Astrocyte (in vitro differentiated cells and primary cell): ENCODE measurements at places on chromosomes 11 and 22. TPM values are rescaled to one million over a fixed set of nuclear protein-coding genes. Genes with fewer than 3 reads are reported as not detected.

DNA sequence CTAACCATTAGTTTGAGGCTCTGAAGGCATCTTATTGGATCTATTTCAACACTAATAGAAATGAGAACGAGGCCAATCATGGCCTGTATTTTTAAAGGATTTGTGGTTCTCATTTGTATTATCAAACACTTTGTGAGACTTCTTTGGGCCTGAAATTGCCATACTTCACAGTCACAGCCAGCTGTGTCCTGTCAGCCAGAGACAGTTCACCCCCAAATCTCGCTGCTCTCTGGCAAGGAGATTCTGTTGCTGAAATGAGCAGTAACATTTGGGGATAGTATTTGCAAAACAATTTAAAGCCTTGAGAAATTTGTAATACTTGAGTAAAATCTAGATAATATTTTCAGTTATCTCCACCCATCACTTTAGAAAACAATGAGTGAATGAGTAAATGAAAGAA, 26.9 kb upstream of the TENM4 start:
- no peak overlapping the region for H3K27ac ChIP-seq
- DNase-seq: no peak
- no peak overlapping the region for H3K4me3 ChIP-seq
- no peaks in the 10 kb centered on the region for H3K4me1 ChIP-seq
- no peaks in the 10 kb centered on the region for H3K36me3 ChIP-seq

DNA sequence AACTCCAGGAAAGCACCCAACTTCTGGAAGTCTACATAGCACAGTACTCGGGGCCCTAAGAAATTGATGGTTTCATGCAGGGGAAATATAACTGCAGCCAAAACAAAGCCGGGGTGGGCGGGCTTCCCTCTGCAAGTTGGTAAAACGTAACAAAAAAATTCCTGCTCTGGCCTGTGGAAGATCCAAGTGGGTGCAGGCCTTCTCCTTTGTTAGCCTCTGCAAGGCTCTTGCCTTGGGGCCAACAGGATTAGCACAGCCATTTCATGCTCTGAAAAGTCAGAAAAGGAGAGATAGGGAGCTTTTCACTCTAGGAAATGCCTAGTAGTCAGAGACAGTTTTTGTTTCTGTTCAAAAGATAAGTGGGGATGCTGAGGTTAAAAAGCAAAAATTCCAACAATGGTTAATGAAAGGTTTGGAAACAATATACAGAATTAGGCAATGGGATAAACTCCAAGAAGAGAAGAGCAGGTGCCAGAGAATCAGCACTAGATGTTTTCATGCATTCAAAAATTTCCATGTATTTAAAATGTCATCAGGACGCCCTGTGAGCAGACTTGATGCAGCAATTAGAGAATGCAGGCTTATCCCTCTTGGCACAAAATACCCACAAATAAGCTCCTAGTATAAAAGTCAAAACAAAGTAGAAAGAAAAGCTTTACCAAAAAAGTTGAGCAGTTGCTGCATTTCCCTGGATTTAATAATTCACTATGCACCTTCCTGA, 72.3 kb upstream of the CHRM4 start:
- H3K27me3 ChIP-seq: no peaks in the 10 kb centered on the region
- H3K27ac ChIP-seq: no peak overlapping the region
- H3K4me1 ChIP-seq: no peaks in the 10 kb centered on the region
- no peaks in the 10 kb centered on the region for H3K36me3 ChIP-seq

- H3K36me3 ChIP-seq: peaks cover 7% of the 10 kb centered on the region
- no peak for DNase-seq
- H3K27me3 ChIP-seq: no peaks in the 10 kb centered on the region
Observed at GRCh38 chr22:40453671-40454070, 83.3 kb downstream of the SGSM3 start.

- H3K36me3 ChIP-seq: no peaks in the 10 kb centered on the region
- peaks cover 6% of the 10 kb centered on the region for H3K27me3 ChIP-seq
- H3K4me3 ChIP-seq: no peak overlapping the region
- H3K27ac ChIP-seq: no peak overlapping the region
- peaks cover 9% of the 10 kb centered on the region for H3K4me1 ChIP-seq
Observed at GRCh38 chr11:95254716-95255115, 23.7 kb upstream of the SESN3 start.

GRCh38 chr11:33449798-33450197, 192.6 kb downstream of the HIPK3 start:
- H3K27ac ChIP-seq: peak overlapping the region; percentile 52
- H3K27me3 ChIP-seq: no peaks in the 10 kb centered on the region
- peaks cover 59% of the 10 kb centered on the region for H3K4me1 ChIP-seq
- H3K4me3 ChIP-seq: no peak overlapping the region
- no peaks in the 10 kb centered on the region for H3K36me3 ChIP-seq
- DNase-seq: peak; percentile 88

- H3K36me3 ChIP-seq: peaks cover 31% of the 10 kb centered on the region
- no peaks in the 10 kb centered on the region for H3K4me1 ChIP-seq
Observed at GRCh38 chr11:46322759-46323158, 24.5 kb upstream of the DGKZ start.

GRCh38 chr11:42770444-42771065, 541.2 kb upstream of the API5 start:
- H3K4me1 ChIP-seq: no peaks in the 10 kb centered on the region
- no peaks in the 10 kb centered on the region for H3K27me3 ChIP-seq

DNA sequence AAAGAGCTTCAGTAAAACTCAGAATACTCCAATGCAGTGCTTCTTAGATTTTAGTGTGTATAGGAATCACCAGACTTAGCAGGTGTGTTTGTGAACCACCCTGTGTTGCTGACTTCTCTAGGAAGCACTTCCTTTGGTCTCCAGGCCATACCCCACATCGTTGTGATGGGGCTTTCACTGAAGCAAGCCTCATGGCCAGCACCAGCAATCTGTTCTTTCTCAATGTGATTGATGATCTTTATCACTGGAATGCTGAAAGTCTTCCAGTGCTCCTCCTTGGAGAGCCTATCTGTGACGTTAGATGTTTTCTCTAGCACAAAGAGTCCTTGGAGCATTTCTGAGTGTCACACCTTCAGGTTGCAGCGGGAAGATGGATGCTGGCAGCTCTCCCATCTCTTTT, 280.5 kb downstream of the DDX10 start:
- H3K4me3 ChIP-seq: no peak overlapping the region
- peaks cover 7% of the 10 kb centered on the region for H3K36me3 ChIP-seq
- no peaks in the 10 kb centered on the region for H3K27me3 ChIP-seq
- DNase-seq: no peak
- H3K4me1 ChIP-seq: peaks cover 5% of the 10 kb centered on the region

- no peak within 1 kb of the TSS for H3K27ac ChIP-seq
- no peak for DNase-seq
- H3K4me1 ChIP-seq: no peaks in the 10 kb centered on the region
- H3K36me3 ChIP-seq: no peaks in the 10 kb centered on the region
- H3K4me3 ChIP-seq: no peak within 1 kb of the TSS
- no peaks in the 10 kb centered on the region for H3K27me3 ChIP-seq
Observed at GRCh38 chr11:58428021-58428420, at the start of gene OR5B2. OR5B2 (minus strand) TSS chr11:58428121; CDS start chr11:58423261, 4,860 bp downstream.

DNA sequence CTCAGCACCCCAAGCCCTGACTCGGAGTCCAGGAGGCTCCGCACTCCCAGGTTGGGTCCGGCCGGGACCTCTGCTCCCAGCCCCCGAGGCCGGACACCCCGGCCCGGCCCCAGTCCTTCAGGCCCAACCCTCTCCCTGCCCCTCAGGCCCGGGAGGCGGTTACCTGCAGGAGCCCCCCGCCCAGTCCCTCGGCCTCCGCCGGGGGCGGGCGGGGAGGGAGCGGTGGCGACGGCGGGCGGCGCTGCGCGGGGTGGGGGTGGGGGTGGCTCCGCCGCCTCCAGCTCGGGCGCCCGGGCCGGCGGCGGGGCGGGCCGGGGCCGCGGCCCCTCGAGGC, 310 bp downstream of the TCF20 start:
- no peaks in the 10 kb centered on the region for H3K36me3 ChIP-seq
- H3K4me3 ChIP-seq: peak overlapping the region; percentile 80
- H3K27ac ChIP-seq: peak overlapping the region; percentile 31
- H3K27me3 ChIP-seq: no peaks in the 10 kb centered on the region
- DNase-seq: no peak
- H3K4me1 ChIP-seq: peaks cover 7% of the 10 kb centered on the region

DNA sequence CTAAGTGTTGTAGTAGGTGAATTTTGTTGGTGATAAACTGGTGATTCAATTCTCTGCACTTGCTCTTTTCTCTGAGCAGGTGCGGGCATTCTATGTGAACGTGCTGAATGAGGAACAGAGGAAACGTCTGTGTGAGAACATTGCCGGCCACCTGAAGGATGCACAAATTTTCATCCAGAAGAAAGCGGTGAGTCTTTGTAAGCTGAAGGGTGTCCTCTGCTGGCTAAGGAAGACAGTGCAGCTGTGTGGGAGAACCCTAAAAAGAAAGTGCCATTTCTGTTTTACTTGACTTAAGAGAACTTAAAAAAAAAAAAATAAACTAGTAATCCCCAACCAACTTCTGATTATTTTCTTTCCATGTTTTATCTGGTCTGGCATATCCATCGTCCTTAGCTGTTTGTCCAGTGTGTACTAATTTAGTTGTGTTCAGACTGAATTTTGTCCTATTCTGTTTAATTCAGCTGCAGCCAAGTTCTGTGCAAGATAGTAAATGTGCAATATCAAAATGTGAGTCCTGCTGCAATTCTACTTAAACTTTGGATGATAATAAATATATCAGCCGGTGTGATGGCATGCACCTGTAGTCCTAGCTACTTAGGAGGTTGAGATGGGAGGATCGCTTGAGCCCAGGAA, 29.6 kb downstream of the CAT start:
- no peaks in the 10 kb centered on the region for H3K4me1 ChIP-seq
- H3K4me3 ChIP-seq: no peak overlapping the region
- DNase-seq: no peak
- no peaks in the 10 kb centered on the region for H3K27me3 ChIP-seq
- peaks cover 47% of the 10 kb centered on the region for H3K36me3 ChIP-seq

- no peak overlapping the region for H3K4me3 ChIP-seq
- peak overlapping the region; percentile 2 for H3K27ac ChIP-seq
- peaks cover 13% of the 10 kb centered on the region for H3K4me1 ChIP-seq
- DNase-seq: peak; percentile 34
Observed at GRCh38 chr11:119262668-119263351, 54.1 kb downstream of the MCAM start.

GRCh38 chr11:112460141-112460540, 199.5 kb upstream of the PLET1 start:
- H3K27me3 ChIP-seq: no peaks in the 10 kb centered on the region
- DNase-seq: no peak
- no peaks in the 10 kb centered on the region for H3K4me1 ChIP-seq
- no peak overlapping the region for H3K27ac ChIP-seq

DNA sequence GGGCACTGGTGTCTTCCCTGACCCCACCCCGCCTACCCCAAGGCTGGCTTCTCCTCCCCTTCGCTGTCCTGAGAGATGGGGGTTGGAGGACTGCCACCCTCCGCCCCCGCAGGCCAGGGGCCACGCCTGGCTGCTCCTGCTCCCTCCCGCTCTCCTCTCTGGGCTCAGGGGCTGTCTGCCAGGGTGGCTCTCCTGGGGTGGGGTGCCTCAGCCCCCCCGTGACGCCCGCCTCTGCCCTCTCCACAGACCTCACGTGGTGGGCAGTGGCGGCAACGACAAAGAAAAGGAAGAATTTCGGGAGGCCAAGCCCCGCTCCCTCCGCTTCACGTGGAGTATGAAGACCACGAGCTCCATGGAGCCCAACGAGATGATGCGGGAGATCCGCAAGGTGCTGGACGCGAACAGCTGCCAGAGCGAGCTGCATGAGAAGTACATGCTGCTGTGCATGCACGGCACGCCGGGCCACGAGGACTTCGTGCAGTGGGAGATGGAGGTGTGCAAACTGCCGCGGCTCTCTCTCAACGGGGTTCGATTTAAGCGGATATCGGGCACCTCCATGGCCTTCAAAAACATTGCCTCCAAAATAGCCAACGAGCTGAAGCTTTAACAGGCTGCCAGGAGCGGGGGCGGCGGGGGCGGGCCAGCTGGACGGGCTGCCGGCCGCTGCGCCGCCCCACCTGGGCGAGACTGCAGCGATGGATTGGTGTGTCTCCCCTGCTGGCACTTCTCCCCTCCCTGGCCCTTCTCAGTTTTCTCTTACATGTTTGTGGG, 8.1 kb downstream of the RCOR2 start:
- no peaks in the 10 kb centered on the region for H3K27me3 ChIP-seq
- no peak overlapping the region for H3K27ac ChIP-seq
- no peak for DNase-seq
- no peaks in the 10 kb centered on the region for H3K4me1 ChIP-seq
- H3K36me3 ChIP-seq: peaks cover 5% of the 10 kb centered on the region

Gene SMIM35
- total RNA-seq: not detected in 2 replicates

Gene SCN4B
- total RNA-seq: 0.31 and 0.89 TPM in 2 replicates

Gene STARD10
- 38.4 and 42.3 TPM in 2 replicates for total RNA-seq

Gene OR2D2
- 0.39 TPM in 1 of 2 replicates, not detected in the other for total RNA-seq

Gene KAT5
- total RNA-seq: 26.8 and 31.4 TPM in 2 replicates

Gene FIBIN
- 0.75 and 0.91 TPM in 2 replicates for total RNA-seq

Gene NFAM1
- 0.07 and 0.17 TPM in 2 replicates for total RNA-seq

Gene MS4A1
- total RNA-seq: not detected in 2 replicates

Gene C22orf31
- total RNA-seq: not detected in 2 replicates
